ENCODE measurements at places on chromosomes 5 and 9.
A peak's percentile ranks its signal among the peaks of the same experiment; 100 is the strongest.

DNA sequence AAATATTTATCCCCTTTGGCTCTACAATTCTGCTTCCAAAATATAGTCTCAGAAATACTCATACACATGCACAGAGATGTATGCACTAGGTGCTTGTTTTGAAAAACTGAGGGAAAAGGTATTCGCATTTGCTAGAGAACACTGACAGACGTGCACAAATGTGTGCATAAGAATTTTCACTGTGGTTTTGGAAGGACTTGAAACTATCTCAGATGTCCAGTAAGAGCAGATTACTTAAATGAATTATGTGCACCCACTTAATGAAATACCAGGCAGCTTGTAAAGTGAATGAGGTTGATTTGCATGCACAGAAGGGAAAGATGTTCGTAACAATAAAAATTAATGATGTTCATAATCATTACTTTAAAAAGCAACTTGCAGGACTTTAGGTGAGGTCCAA is 48.4 kb downstream of the SEC61B start:
- no peak for DNase-seq

- DNase-seq: peak; percentile 41
Observed at GRCh38 chr5:170638454-170639220, 134.8 kb downstream of the KCNIP1 start.

DNA sequence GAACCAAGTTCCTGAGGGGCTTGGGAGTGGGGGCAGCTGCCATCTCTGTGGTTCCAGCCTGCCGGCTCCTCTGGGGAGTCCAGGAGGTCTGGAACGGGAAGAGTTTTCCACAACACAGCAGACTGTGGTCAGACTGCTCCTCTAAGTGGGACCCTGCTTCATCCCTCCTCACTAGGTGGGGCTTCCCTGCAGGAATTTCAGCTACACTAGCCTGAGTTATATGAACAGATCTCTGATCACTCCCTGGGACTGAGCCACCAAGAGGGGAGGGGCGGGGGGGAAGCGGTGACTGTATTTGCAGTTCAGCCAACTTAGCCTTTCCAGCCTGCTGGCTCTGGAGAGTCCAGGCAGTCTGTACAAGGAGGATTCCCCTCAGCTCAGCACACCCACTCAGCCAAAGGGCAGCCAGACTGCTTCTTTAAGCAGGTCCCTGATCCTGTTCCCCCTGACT is 19.4 kb downstream of the DTWD2 start:
- DNase-seq: no peak

DNA sequence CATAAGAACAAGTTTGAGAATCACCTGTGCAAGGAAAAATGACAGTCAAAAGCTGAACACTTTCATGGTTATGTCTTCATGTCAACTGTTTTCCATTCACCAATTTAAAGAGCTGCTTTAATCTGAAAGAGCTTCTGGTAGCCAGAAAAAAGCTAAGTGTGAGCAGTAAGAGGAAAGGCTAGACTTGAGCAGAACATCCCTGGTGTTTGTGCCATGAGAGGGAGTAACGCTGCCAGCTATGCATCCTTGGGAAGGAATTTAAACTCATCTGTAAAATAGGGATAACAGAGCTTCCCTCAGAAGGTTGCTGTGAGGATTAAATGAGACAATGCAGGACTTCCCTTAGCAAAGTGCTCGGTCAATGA is 193.7 kb downstream of the MAPKAP1 start:
- no peak for DNase-seq

DNA sequence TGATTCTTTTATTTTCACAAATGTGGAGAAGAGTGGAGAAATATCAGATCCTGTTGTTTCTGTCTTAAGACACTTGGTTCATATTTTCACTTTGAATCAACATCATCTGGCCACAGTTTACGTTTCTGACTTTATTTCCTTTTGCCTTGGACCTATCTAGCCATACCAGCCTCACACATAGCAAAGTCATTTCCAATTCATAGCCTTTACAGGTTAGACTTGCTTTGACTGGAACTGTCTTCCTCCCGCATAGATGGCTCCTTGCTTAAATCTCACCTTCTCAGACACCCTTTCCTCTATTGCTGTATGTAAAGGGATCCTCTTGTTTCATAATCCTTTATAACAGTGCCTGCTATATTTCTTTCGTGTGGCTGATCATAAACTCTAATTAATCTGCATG is 297.8 kb downstream of the SH3GL2 start:
- no peak for DNase-seq

GRCh38 chr9:86735772-86736458 is 211.4 kb downstream of the GAS1 start:
- no peak for DNase-seq

GRCh38 chr5:34012791-34013190 is 4.9 kb upstream of the AMACR start:
- DNase-seq: no peak

GRCh38 chr5:115544043-115544435 is 536 bp downstream of the FEM1C start:
- DNase-seq: peak; percentile 42

- DNase-seq: no peak
Observed at GRCh38 chr5:79305706-79306105, 69.8 kb downstream of the JMY start.

- DNase-seq: no peak
Observed at GRCh38 chr5:122458278-122458872, 146.3 kb downstream of the SNCAIP start.

GRCh38 chr9:128005923-128006322 is 25.1 kb upstream of the EEIG1 start:
- DNase-seq: no peak

DNA sequence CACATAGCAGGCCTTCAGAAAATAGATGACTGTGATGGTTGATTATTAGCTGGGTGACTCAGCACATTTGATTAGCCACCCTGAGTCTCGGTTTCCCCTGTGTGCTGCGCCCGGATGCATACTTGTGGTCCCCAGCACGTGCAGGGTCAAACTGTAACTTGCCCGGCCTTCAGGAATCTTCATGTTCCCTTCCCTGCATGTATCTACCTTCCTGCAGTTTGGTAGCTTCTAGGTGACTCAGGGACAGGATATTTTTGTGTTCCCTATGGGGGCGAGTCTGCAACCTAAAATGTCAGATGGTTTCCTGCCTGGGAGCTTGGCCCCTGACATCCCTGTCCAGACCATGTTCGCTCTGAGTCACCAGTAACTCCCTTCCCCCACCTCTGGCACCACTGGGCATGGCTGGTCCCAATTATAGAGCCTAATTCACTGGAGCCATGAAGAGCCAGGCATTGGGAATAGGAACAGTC is 13.2 kb downstream of the PTGS1 start:
- DNase-seq: no peak

DNA sequence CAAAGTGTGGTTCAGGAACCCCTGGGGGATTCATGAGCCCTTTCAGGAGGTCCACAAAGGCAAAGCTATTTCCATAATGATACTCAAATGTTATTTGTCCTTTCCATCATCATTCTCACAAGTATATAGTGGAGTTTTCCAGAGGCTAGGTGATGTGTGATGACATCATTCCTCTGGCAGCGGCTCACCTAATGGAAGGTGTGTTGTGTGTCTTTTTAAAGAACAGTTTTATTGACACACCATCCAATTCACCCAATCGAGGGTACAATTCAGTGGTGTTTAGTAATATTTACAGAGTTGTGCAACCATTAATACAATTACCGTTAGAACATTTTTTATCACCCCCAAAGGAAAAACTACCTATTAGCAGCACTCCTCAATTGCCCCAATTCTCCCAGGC is 9.7 kb downstream of the NANS start:
- DNase-seq: no peak

- no peak for DNase-seq
Observed at GRCh38 chr5:35304291-35304690, 74.0 kb upstream of the PRLR start.

DNA sequence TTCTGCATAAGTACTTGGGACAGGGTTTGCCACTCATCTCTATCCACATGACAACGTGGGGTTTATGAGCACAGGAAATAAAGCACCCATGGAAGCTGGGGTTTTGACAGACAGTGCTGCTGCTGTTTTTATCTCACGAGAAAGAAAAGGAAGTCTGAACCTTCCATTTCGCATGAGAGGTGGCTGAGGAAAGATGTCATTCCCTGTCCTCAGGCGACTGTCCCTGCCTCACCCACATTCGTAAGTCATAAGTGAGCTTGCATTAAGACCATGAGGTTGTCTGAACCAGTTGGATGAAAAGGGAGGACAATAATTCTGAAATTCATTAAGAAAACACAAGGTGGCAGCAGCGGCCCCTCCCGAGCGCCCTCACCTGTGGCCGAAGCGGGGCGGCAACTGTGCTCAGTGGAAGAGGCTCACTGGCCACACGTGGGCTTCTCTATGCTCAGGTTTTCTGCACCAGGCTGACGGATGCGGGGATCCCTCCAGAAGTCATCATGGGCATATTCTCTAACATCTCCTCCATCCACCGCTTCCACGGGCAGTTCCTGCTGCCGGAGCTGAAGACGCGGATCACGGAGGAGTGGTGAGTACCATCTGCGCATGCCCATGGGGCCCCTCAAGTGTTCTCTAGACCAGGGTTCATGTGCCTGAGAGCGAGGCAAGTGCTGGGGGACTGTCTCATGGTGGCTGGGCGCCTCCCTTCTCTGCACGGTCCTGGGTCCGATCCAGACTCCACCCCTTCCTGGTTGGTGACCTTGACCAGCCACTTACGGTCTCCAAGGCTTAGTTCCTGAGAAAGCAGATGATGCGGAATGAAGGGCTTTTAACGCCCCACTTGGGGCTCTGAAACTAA is 54.7 kb upstream of the SUSD3 start:
- DNase-seq: peak; percentile 66

GRCh38 chr5:14730881-14731280 is 66.4 kb downstream of the OTULIN start:
- DNase-seq: no peak

DNA sequence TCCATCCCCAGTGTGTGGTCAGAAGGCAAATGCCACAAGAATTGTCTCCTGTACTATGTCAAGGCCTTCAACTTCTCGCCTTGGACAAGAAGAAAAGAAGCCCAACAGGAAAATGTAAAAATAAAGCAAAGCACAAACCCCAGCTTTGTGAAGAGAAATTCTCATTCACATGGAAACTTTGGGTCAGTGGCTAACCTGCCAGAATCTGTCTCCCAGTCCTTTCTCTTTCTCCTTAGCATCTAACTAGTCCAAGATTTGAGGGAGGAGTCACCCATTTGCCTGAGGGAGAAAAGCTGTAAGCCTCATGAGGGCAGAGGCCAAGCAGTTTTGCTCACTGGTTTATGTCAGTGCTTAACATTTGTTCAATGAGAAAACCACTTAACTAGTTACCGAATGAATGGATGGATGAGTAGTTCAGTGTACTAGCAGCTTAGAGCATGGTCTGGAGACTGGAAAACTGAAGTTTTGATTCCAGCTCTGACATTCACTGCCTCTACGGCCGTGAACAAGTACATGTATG is 36.0 kb downstream of the ADAM19 start:
- no peak for DNase-seq

- no peak for DNase-seq
Observed at GRCh38 chr5:171010816-171011215, 149.0 kb downstream of the RANBP17 start.

- DNase-seq: no peak
Observed at GRCh38 chr5:59416451-59416850, 477.1 kb downstream of the PDE4D start.

- DNase-seq: no peak
Observed at GRCh38 chr5:55857247-55857640, 6.1 kb downstream of the IL31RA start.
